ENCODE measurements at places on chromosomes 12 and 14. TPM values are rescaled to one million over a fixed set of nuclear protein-coding genes. Genes with fewer than 3 reads are reported as not detected.

Gene RTN1
- not detected for total RNA-seq

DNA sequence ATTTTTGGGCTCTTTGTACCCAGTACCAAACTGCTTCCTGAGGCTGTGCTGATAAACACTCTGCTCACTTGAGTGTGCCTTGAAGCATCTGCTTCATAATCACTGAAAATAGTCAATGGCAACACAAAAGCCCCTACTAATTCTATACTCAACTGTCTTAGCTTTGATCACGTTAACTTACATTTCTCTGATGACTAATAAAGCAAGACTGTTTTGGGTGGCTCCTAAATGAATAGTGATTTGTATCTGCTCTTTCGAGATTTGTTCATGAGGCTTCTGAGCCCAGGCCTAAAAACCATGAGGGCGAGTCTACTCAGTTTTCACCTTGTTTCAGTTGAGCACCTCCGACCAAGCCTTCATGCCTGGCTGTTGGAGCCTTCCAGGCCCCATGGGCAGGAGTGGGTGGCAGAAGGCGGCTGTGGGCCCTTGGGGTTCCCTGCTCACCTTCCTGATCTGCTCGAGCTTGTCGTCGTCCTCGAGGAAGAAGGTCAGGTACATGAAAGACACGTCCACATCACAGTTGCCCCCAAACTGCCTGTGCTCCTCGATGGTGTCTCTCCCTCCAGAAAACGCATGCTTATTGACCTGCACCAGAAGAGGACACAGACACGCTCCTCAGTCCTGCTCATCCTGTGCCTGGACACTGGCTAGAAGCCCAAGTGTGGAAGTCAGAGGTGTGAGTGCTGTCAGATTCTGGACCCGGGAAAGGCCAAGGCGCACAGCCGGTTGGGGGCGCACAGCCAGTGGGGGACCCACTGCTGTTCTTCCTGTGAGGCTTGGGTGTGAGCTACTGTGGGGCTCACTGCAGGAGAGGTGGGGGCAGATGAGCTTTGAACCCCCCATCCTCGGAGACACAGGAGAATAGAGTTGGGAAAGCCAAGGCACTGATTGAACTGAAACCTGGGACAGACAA is 13.7 kb downstream of the SLC25A47 start:
- DNase-seq: peak; percentile 49

DNA sequence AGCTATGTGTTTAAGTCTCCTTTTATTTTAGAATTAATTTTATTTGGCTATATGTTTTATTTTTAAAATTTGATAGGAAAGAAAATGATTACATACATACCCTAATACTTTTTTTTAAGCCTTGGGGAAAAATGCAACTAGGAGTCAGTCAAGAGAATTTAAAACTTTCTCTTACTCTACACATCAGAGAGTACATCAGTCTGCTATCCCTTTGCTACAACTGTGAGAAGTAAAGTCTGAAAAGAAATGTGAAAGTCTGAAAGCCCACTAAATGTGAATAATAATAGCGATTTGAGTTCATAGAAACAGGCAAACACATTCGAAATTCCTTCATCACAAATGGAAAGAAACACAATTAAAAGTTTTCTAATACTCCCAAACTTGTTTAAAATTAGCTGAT is 95.0 kb downstream of the PTPRQ start:
- no peak for DNase-seq

Gene KRT74
- total RNA-seq: not detected

- no peak for DNase-seq
Observed at GRCh38 chr12:106705971-106706370, 68.5 kb upstream of the RIC8B start.

- DNase-seq: no peak
Observed at GRCh38 chr14:89351221-89351515, 65.9 kb downstream of the FOXN3 start.

DNA sequence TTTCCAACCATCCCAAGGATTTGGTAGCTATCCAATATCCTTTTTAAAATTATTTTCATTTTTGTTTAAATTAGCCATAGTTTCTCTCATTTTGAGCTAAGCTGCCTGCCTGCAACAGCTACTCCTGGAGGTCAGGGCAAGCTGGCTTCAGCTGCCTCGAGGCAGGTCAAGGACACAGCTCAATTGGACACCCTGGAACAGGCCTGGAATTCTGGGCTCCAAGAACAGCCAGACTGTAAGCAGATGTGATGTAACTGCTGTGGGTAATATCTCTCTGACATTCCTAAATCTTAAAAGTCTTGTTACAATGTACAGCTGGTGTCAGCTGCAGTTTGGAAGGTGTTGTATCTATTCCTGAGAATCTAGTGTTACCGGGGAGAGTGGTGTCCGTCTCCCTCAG is 119.8 kb downstream of the KCNK10 start:
- no peak for DNase-seq

- DNase-seq: no peak
Observed at GRCh38 chr14:71661441-71661840, 270.8 kb upstream of the RGS6 start.

DNA sequence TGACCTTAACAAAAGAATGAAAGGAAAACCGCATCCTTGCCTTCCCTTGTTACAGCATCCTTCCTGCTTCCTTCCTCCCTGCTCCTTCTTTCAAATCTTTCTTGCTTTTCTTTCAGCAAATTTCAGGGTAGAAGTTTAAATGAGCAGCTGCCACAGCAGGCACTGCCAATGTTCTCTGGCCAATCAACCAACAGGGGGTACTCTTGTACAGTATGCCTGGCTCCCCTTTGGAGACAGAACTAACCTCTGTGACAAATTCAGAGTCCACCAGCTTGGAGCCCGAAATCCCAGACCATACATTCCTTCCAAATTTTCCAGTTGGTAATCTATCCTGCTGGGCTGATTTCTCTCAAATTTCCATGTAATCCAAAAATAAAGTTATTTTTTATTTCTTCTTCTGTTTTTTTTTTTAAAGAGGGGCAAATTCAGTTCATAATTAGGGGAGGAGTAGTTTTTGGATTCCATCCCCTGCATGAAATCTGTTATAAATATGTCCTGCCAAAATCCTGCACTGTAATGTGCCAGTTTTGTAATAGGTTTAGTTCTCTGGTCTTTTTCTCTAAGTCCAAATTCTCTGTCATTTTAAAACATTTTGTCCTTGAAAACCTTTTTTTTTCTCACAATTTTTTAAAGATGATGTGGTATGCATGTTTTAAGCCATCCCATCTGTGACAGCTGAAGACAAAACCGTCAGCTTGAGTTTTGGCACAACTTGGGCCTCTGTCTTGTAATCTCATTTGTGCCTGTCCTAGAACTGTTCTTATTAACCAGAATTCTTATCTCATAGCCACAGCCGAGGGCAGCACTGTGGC is 610.0 kb upstream of the LMO3 start:
- DNase-seq: no peak

GRCh38 chr12:1350934-1351240 is 243.5 kb downstream of the FBXL14 start:
- DNase-seq: no peak

DNA sequence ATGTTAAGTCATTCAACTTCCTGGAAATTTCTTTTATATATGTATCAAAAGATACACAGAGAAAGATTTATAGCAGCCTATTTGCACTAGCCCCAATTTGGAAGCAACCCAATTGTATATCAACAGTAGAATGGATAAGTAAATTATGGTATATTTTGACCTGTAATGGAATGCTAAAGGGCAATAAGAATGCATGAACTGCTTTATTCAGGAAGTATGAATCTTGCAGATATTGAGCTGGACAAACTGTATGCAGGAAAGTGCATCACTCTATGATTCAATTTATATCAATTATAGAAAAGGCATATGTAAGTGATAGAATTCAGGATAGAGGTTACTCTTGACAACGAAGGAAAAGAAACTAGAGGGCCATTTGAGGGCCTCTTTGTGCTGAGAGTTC is 913.1 kb upstream of the FBXO33 start:
- DNase-seq: no peak

GRCh38 chr14:72518809-72519377 is 375.0 kb downstream of the DPF3 start:
- DNase-seq: peak; percentile 63

GRCh38 chr12:130041983-130042812 is 120.1 kb upstream of the FZD10 start:
- peak; percentile 66 for DNase-seq

Gene B4GALNT1
- 2.1 TPM for total RNA-seq

DNA sequence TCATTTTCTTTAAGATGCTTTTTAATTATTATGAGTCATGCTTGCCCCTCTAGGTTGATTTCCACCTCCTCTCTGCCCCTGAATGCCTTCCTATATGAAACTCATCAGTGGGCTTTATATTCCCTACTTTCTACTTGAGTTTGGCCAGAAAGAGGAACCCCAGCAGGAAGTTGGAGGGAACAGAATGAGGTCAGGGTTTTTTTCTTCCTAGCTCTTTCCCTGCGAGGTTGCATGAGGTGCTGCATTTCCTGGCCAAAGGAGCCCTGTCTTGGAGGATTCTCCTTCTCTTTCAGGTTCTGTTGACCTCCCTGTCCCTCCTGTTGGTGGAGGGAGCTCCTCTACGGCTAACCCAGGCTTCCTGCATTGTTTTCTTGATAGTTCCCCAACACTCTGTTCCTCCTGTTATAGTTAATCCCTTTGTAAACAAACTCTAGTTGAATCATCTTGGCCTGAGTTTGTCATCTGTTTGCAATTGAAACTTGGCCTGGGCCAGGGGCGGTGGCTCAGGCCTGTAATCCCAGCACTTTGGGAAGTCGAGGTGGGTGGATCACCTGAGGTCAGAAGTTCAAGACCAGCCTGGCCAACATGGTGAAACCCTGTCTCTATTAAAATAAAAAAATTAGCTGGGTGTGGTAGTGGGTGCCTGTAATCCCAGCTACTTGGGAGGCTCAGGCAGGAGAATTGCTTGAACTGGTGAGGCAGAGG is 15.3 kb upstream of the SPIC start:
- no peak for DNase-seq

DNA sequence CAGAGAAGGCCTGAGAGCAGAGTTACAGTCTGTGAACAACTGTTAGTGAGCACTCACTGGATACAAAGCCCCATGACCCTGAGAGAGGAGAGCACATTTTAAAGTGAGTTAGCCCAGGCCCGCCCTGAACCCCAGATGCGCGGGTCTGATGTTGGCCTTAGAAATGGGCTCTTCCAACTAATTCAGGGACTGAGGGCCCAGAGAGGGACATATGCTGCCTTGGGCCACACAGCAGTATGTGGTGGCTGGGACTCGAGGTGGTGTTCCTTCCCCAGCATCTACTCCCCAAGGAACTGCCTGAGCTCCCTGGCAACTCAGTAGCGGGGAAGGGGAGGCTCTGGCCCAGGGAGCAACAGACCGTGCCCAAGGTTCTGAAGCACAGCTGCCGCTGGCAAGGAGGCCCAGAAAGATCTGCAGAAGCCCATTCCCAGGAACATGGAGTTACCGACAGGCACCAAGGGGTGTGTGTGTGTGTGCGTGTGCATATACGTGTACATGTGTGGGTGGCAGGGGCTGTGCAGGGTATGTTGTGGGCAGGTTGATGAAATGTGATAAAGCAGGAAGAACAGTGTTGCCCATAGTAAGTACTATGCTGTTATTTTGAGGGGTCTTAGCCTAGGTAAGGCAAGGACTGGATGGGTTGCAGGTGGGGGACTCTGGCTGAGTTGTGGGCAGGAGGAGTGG is 40.5 kb downstream of the KRT80 start:
- DNase-seq: no peak

DNA sequence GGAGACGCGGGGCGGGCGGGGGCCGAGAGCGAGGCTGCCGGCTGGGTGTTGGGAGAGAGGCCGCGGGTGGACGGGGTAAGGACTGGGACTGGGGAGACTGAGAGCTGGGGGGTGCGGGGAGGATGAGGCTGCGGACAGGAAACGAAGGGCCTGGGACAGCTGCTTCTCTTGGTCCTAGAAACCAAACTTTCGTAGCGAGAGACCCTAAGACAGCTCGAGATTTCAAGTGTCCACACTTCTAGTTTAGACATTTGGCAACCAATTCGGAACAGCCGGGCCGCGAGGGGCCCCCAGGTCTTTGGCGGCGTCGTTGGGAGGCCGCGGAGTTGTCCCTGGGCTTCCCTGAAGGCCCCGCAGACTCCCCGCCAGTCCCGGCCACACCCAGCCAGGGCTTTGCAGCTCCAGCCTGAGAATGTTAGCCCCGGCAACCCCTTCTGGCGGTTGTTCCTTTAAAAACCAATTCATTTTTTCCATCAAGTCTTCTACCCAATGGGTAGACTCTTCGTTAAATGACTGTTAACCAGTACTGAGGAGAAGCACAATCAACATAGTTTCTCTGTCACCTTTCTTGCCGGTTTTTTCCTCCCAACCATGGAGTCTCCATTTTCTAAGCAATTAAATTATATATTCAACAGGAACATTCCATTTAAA is 11.5 kb downstream of the NKX2-1 start:
- no peak for DNase-seq

DNA sequence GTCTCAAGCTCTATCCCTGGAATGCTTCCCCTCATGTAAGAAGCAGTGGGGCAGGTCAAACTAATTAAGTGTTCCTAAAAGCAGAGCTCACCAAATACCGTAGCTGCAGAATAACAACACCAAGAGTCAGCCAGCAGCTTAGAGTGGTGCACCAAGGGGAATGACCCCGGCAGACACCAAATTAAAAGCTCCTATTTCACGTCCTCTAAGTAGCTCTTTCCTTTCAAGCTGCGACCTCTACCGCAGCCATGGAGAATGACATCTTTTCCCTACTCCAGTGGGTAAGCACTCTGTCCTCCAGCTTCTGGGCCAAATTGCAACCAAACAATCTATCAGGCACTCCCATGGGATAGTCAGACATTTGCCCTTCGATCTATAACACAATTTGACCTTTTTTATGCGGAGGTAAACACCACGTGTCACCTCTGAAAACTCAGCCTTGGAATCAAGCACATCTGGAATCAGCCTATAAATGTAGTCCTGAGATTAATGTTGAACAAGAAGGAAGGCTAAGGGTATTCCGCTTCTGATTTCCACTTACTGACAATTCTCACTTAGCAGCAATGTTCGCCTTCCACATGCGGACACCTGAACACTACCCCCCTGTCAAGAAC is 67.6 kb upstream of the CDKN3 start:
- DNase-seq: peak; percentile 21

- no peak for DNase-seq
Observed at GRCh38 chr14:82647088-82647810, 1113.6 kb upstream of the SEL1L start.

Gene OR11H7
- not detected for total RNA-seq

Gene MIPOL1
- 0.14 TPM for total RNA-seq
